ENCODE measurements at places on chromosomes 5 and 9.

DNA sequence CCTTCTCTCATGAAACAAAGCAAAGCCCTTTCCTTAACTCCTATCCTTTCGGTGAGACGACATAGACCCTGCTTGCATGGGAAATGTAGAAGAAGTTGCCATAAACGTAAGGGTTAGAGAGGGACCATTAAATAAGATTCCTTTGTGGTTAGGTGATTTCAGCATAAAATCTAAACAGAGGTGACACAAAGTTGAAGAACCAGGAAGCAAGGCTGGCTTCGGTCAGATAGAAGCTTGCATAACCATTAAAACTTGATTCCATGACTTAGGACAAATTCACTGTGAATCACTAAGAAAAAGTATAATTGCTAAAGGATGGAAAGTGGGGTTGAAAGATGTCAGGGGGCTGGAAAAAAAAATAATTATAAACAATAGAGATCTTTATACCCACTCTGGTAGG is 30.9 kb upstream of the ABLIM3 start:
- DNase-seq, result no peak

- no peak for DNase-seq
Measured at GRCh38 chr9:127598839-127599549, 13.1 kb upstream of the STXBP1 start.

- no peak for DNase-seq
Measured at GRCh38 chr5:80318212-80318611, 1.6 kb upstream of the SPZ1 start.

DNA sequence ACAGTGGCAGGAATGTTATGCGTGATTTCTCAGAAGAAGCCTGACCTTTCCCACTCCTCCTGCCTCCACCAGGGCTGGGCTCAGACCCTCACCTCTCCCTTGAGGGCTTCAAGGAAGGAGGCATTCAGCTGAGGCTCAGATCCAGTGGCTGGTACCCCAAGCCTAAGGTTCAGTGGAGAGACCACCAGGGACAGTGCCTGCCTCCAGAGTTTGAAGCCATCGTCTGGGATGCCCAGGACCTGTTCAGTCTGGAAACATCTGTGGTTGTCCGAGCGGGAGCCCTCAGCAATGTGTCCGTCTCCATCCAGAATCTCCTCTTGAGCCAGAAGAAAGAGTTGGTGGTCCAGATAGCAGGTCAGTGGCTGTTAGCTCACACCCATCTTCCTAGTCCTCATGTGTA is 9.9 kb downstream of the BTNL9 start:
- no peak for DNase-seq

DNA sequence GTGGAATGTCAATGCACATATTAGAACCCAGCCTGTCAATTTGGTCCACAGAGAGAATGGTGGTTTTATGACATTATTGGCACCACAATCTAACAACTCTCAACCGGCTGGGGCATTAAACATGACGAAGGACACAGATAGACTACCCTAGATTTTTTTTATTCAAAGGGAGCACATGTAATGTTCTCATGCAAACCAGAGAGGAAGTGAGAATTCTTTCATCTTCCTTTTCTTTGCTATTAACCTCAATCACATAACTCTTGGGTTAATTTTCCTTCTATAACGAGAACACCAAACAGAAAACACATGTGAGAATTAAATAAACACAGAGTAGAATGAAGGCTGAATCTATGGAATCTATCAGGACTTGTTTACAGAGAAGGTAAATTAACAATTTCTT is 94.9 kb upstream of the TNC start:
- DNase-seq, result no peak

DNA sequence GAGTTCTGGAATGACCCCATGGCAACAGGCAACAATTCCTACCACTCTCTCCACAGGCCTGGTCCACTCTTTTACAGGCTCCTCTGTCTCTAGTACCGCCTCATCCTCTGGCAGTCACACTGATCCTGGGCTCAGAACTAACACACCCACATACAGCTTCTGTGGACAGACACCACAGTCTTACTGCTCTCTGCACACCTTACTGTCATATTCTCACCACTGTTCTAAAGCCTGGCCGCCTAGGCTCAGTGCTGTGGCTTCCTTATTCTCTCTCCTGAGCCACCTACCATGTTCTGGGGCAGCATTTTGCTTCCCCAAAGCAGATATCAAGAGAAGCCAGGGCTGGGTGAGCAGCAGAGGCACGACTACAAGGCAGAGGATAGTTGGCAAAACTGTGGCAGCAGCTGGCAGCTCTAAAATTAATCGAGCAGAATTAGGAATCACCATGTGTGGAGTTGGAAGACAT is 14.8 kb downstream of the REEP5 start:
- no peak for DNase-seq

DNA sequence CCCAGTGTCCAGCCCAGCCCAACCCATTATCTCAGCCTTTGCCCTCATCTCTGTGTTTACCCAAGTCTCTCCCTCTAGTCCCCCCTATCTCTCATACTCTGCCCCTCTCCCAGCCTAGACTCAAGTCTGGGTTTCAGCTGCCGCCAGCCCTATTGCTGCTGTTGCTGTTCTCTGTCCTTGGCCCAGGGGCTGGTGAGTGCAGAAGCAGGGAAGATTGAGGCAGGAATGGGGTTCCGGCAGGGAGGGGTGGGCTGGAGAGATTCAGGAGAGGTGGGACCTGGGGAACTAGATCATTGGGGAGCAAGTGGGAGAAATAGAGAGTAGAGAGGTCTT is 702 bp downstream of the TMEM8B start:
- no peak for DNase-seq

DNA sequence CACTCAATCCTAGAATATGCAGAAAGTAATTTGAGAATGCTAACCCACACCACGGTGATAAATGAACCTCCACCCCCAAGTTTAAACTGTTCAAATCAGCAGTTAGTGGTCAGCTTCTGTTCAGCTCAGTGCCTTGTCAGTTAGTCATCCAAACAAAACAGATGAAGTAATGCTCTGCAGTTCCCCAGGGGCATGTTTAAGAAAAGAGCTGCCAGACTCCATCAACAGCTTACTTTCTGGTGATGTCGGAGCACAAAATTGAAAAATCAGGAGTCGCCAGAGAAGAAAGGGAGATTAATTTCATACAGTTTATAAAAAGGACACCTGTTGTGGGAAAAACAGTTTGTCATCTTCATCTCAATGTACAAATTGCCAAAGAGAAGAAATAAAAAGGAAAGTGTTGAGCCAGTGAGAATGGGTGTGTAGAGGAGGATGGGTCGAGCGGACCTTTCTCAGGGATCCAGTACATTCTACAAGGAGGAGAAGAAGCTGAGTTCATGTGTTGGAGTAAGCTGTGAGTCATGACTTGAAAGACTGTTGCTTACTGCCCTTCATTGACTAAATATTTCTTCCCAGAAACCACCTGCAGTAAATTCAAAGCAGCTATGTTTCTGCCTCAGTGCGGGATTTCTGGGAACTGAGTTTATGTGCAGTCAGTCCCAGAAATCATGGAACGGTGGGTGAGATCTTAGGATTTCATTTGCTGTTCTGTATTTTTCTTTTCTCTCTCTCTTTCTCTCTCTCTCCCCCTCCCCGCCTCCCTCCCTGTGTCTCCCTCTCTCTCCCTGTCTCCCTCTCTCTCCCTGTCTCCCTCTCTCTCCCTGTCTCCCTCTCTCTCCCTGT is 13.7 kb downstream of the TRIO start:
- no peak for DNase-seq

GRCh38 chr5:127111112-127111511 is 37.8 kb upstream of the C5orf63 start:
- DNase-seq, result no peak

- peak; percentile 49 for DNase-seq
Measured at GRCh38 chr9:129822898-129823541, 916 bp downstream of the TOR1A start.

- no peak for DNase-seq
Measured at GRCh38 chr9:137052998-137053943, 590 bp downstream of the ENTPD2 start.

GRCh38 chr5:55634866-55635265 is 77.3 kb downstream of the SLC38A9 start:
- no peak for DNase-seq

- no peak for DNase-seq
Measured at GRCh38 chr9:137748311-137748710, 129.3 kb upstream of the CACNA1B start.

DNA sequence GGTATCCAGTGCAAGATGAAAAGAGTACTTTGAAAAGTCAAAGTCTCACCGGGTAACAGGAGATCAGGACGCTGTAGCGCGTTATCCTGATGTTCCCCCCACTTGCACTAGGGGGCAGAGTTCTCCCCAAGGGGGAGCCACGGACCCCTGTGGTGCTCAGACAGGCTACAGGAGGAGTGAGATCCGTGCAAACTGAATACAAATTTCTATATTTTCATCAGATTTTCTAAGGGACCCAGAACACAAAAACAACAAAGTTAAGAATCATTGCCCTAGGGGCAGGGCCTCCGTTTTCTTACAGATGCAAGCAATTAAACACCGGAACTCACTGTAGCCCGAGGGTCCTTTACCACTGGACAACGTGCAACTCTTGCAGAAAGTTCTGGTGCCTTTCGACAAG is 2.0 kb downstream of the MYO10 start:
- DNase-seq, result no peak

GRCh38 chr5:163890261-163890660 is 384.8 kb downstream of the MAT2B start:
- DNase-seq, result no peak

DNA sequence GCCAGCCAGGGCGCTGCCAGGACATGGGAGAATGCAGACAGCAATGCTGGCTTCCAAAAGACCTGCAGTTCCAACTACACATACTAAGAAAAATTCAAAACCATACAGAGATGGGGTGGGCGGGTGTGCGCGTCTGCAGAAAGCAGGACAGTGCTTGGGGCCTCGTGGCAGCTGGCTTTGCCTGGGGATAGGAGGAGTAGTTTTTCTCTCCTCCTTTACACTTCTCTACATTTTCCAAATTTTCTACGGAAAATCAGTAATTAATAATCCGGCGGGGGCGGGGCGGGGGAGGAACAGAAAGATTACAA is 43.6 kb upstream of the SARDH start:
- DNase-seq, result no peak

DNA sequence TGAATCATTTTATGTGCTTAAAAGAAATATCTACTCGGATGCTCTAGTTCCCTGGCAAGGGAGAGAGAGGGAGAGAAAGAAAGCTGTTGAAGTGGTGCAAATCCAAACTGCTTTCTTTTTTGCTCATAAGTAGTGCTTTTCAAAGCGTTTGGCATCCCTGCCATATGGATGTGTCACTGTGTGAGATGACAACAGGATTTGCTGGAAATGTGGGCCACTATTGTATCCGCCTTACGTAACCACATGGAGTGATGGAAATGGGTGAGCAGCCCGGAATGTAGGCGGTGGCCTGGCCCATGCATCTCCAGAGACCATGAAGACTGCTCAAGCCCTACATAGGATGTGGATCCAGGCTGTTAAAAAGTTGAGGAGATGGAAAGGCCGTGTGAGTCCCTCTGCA is 30.8 kb downstream of the TJP2 start:
- DNase-seq, result no peak

DNA sequence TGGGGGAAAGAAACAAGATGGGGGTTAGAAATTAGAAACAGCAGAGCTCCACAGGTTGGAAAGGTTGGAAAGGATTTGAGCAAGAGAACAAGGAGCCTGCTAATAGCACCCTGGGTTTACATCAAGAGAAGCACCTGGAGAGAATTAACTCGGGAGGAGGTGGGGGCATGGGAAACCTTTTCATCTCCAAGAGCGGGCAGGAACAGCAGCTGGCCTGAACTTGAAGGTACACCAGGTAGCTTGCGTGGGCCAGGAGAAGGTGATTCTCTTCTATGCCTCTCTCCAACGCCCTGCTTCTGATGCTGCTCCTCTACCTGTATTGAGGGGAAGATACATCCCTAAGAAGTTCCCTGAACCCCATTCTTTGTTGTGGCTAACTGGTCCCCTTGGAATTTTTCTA is 37.1 kb upstream of the GLRX start:
- DNase-seq, result no peak

- no peak for DNase-seq
Measured at GRCh38 chr9:137614631-137615386, 4.0 kb upstream of the EHMT1 start.

DNA sequence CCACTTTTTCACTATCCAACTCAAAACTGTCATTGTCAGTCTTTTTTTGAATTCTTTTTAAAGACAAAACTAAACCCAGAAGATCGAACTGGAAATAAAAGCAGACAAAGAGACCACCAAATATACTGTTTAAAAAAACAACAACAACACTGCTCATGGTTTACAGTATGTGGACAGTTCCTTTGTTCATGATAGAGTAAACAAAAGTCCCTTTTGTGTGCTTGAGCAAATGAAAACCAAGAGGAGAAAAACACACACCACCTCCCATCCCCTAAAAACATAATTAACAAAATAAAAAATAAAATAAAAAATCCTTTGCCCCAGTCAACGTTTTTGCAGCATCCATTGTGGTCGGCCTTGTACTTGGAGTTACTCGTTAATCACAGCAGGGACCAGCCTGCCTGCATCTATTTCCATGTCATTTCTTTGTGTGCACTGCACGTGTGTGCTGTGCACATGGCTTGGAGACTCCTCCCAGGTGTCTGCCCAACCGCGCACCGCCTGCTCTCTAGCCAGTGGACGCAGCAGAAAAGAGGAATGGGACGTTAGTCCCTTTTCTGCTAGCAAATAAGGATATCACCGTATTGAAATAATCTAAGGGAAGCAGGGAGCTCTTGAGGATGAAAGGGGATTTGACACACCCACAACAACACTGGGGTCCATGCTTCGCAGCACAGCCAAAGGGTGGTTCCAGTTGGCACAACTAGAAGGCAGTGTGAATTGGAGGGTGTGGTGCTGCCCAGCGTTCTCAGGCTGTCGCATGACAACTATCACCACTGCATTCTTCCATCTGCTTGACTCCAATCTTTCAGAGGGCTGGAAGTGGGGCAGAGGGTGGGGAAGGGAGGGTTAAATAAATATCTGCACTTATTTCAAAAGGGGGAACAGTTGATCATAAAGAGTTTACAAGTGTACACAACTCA is 130.0 kb downstream of the SEMA6A start:
- no peak for DNase-seq

DNA sequence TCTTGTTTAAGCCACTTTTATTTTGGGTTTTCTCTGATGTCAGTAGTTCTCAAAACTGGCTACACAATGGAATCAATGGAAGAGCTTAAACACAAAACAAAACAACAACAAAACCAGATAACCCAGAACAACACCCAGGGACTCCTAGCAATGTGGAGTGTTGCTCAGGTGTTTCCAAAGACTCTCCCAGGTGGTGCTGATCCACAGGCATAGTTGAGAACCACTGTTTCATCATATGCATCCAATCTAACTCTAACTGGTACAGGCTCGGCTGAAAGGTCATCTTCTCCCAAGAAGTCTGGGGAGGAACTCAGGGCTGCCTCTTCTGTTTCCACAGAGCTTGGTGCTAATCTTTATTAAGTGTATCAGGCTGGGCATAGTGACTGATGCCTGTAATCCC is 5.4 kb upstream of the ALDH1B1 start:
- no peak for DNase-seq

GRCh38 chr5:157459715-157460599 is at the start of gene NIPAL4:
NIPAL4 (plus strand) TSS chr5:157460213; CDS start chr5:157460321, 108 bp downstream.
- DNase-seq, result peak; percentile 31

Measured in T-helper 2 cell (primary cell).